ENCODE measurements at places on chromosomes 6 and 20.

DNA sequence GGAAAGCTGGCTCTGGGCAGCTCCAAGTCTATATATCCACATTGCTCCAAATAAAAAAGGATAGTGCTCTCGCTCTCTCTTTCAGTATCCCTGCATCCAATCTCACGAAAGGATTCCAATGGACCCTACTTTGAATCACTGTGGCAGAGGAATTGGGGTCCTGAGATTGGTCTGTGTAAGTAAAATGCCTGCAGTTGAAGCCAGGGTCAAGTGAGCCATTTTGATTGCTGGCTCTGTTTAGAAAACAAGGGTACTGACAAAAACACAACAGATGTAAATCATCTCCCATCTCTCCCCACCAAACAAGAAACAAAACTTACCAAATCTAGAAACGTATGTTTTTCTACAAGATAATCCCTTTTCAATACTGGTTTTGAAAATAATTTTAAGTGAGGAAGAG, 45.6 kb downstream of the RSPO3 start:
- DNase-seq = no peak

- DNase-seq = no peak
Measured at GRCh38 chr20:13821876-13822275, 37.0 kb downstream of the NDUFAF5 start.

DNA sequence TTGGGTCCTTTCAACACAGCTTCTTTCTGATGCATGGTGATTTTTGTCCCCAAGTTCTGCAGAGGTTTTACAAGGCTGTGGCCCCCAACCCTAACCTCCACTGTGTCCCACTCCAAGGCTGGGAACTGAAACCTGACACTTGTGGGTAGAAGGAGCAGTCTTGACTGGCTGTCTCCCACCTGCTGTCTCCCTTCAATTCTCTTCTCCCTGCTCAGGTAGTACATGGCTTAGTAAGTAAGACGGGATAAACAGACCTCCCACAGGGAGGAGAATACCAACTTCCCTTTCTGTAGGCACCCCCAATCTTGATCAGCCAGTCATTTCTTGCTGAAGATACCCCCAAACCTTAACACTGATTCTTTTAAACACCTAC, 25.0 kb downstream of the TGM6 start:
- DNase-seq = no peak

GRCh38 chr20:32966881-32967781, 37.1 kb downstream of the SUN5 start:
- no peak for DNase-seq

- DNase-seq = no peak
Measured at GRCh38 chr20:16040742-16041141, 532.5 kb downstream of the KIF16B start.

- DNase-seq = peak; percentile 35
Measured at GRCh38 chr6:34792605-34793500, 970 bp downstream of the BLTP3A start.

- no peak for DNase-seq
Measured at GRCh38 chr6:37491830-37492208, 7.9 kb downstream of the CCDC167 start.

GRCh38 chr6:6357032-6357431, 36.6 kb upstream of the F13A1 start:
- no peak for DNase-seq

GRCh38 chr6:41644297-41644879, 6.1 kb downstream of the MDFI start:
- no peak for DNase-seq

DNA sequence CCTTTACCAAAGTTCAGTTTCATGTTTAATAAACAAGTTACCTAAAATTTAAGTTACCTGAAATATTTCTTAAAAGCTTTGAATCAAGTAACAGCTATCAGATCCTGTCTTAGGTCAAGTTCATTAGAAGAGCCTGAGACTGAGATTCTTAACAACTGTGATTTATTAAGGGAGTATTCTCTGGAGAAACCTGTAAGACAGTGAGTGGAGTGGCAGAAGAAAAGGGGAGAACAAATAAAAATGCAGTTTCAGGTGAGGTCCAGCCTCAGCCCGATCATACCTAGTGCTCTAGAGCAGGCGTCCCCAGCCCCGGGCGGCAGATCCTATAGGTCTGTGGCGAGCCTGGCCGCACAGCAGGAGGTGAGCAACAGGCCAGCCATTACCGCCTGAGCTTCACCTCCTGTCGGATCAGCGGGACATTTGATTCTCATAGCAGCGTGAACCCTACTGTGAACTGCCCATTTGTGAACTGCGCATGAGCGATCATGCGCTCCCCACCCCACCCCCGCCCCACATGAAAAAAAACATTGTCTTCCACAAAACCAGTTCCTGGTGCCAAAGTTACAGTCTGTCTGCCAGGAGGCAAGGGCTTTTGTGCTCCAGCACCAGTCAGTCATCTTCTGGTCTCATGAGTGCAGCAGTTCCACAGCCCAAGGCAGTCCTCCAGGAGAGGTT, 59.2 kb upstream of the ADGRB3 start:
- no peak for DNase-seq

GRCh38 chr6:45209762-45210161, 118.4 kb upstream of the RUNX2 start:
- peak; percentile 16 for DNase-seq

DNA sequence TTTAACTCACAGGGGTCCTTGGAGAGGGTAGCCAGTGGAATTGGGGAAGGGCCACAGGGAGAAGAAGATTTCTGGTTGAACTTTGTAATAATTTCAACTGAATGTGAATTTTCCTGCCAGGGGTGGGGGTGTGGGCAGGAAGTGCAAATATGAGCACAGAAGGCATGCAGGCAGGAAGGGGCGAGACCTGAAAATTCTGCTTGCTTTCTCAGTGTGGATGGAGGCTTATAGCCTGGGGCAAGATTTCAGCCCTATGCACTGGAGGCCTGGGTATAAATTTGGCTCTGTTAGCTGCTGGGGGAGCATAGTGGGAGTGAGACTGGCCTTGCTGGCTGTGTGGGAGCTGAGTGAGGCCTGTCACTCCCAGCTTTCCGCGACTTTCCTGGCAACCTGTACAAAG, 54.4 kb downstream of the PERP start:
- no peak for DNase-seq

GRCh38 chr6:63023726-63024125, 187.5 kb upstream of the FKBP1C start:
- DNase-seq = no peak

- no peak for DNase-seq
Measured at GRCh38 chr6:52617087-52617486, 40.2 kb upstream of the TRAM2 start.

DNA sequence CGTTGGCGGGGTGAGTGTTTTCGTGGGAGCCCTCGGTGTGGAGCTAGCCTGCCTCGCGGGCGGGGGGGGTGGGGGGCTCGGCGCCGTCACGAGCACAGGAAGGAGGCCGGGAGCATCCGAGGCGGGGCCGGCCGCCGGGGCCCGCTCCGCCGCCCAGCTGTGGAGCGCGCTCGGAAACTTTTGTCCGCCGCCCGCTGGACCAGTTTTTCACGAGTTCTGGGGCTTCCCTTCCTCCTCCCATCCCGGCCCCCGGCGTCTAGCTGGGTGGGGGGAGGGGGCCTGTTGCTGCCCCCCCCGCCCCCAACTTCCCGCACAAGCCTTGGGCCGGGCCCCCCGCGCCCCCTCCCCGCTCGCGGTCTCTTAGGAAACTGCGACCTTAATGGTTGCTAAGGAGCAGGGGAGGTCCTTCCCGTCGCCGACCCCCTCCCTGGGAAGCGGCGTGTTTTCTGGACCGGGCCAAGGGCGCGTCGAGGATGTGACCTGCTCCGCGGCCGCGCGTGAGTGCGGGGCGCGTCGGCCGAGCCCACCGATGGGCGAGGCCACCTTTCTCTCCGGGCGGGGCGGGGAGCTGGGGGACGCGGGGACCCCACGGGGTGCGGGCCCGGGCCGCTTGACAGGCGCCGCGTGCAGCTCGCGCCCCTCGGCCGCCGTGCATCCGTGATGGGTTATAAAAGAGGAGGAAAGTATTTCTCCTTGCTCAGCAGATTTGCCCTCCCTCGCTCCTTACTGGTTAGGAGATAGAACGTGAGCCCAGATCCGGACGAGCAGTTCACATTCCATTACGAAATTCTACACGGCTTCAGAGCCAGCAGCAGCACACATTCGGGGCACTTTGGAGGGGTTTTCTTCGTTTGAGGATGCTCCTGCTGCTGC, 1.4 kb downstream of the RREB1 start:
- peak; percentile 72 for DNase-seq

GRCh38 chr6:4533576-4533975, 242.6 kb upstream of the CDYL start:
- no peak for DNase-seq

DNA sequence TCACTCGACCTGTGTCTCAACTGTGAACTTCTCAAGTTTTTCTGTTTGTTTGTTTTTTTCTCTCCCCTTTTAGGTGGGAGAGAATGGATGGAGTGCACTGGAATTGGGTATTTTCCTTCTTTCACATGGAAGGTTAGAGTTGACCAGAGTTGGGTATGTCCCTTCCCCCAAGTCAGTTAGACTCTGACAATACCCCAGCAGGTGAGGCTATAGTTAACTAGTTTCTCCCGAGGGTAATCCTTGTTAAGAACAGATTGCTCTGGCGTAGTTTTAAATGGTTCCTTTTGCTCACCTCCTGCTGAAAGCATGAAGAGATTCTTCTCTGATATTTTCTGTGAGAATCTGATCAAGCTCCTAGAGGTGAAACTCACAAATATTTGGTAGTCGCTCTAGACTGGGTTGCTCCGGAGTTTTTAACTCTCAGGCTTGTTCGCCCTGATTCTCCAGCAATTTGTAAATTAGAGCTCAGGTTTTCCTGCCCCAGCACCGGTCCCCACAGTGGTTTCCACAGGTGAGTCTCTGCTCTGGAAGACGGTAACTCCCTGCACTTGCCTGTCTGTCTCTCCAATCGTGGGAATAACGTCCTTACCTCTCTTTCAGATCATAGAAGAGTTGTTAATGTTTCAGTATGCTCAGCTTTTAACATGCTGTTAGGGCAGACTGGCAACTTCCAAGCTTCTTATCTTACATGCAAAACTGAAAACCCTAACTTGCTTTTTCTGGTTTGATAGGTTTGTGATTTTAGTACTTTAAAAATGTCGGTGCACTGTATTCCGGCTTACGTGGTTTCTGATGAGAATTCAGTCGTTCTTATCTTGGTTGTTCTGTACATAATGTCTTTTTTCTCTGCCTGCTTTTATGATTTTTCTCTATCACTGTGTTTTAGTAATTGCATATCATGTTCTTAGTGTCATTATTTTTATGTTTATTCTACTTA, 111.2 kb upstream of the HIVEP1 start:
- DNase-seq = no peak

DNA sequence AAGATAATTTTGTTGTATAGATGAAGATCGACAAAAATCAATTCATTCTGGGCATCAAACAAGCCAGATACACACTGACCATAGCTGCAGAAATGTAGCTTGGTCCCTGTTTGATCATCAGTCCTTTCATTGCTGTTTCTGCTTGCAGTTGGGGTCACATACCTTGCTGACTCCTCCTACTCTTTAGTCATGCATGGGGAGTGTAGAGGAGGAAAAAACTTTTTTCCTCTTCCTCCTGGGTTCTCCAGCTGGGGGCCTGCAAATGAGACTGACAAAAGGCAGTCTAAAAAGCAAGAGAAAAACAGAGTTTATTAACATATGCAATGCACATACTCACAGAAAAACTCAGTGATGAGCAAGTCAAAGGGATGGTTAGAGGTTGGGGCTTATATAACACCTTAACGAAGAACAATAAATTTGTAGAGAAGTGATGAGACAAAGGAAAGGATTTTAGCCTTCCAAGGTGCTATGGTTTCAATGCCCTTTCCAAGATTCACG, 105.8 kb downstream of the QRSL1 start:
- no peak for DNase-seq

DNA sequence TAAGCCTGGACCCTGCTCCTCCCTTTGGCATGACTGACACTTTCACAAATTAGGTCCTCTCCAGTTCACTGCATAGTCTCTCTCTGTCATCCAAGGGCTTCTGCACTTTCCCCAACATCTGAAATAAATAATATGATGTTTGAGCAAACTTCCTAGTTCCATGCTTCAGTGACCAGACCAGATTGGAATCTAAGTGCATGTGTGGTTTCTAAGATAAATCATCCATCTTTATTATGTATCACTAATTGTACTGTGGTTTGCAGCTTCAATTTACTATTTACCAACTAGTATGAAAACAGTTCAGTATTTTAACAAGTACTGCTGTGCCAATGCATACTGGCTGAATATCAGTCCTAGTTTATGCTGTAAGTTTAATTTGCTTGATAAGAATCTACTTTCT, 18.7 kb downstream of the SESN1 start:
- DNase-seq = no peak

GRCh38 chr6:5328800-5329199, 67.5 kb downstream of the FARS2 start:
- DNase-seq = no peak

- no peak for DNase-seq
Measured at GRCh38 chr6:125067552-125067951, 86.0 kb upstream of the TPD52L1 start.

DNA sequence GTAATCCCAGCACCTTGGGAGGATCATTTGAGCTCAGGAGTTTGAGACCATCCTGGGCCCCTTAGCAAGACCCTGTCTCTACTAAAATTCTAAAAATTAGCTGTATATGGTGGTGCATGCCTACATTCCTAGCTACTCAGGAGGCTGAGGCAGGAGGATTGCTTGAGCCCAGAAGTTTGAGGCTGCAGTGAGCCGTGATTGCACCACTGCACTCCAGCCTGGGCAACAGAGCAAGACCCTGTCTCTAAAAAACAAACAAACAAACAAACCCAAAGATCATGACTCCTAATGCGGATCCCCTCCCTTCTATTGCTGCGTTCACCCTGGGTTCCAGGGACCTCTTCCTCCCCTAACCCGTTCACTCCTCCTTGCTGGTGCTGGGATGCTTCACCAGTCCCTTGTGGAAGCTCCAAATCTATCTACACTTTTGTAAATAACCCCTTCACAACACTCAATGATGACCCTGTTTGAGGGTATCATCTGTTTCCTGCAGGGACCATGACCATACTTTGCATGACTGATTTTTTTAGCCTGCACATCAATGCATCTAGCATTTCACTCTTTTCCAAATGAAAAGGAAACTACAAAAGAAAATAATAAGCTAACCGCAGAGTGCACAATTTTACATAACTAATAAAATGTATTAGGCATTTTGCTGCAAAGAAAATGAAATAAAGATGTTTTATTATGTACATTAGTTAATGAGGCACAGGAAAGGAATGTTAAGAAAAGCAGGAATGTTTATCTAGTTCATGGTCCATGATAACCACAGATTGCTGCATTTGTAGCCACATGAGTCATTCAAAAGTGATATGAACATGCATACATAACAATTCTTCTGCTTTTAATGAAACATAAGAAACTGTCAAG, 30.5 kb upstream of the IPCEF1 start:
- DNase-seq = peak; percentile 23

- no peak for DNase-seq
Measured at GRCh38 chr20:40600441-40601219, 88.4 kb downstream of the MAFB start.

DNA sequence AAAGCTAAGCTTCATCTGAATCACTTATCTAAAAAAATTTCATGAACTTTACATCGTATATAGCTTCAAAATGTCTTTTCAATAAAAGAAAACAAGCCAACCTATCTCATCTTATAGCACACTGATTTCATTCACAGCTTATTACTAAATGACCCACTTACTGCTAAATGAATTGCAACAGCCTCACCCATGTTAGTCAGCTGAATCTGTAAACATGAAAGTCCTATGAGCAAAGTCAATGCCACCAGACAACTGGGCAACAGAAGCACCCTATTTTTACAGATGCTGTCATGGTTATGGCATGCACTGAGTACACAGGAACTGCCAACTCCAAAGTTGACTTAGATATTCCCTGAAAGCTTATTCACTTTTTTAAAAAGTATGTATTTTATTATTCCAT, 41.2 kb upstream of the DST start:
- peak; percentile 33 for DNase-seq

Data from lung microvascular endothelial cell (primary cell).